ENCODE measurements at places on chromosomes 3 and 15.

GRCh38 chr15:84079885-84080777 lies 155.4 kb upstream of the GOLGA6L4 start:
- DNase-seq: peak; percentile 64

GRCh38 chr15:31304751-31305365 lies 21.8 kb upstream of the KLF13 start:
- no peak for DNase-seq

GRCh38 chr3:179563271-179563783 lies 601 bp downstream of the ACTL6A start:
- DNase-seq: no peak

DNA sequence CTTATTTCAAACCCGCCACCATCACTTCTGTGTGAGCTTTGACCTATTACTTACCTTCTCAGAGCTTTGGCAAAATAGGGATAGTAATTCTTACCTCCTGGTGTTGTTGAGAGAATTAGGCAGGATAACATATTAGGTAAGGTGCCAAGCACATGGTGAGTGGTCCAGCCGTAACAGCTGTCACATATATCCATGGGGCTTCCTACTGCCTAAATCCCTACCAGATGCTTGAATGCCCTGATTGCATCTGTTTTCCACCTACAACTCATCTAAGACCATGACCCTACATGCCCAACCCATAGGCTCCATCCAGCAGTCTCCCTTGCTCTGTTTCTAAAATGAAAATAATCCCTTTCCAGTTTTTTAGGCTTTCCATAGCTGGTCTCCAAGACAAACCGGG lies 162.3 kb upstream of the NR2E3 start:
- DNase-seq: no peak

- no peak for DNase-seq
These were observed 68.7 kb upstream of the SNRK start for GRCh38 chr3:43217633-43218032.

- no peak for DNase-seq
These were observed 22.7 kb upstream of the CTNNB1 start for GRCh38 chr3:41176596-41176995.

DNA sequence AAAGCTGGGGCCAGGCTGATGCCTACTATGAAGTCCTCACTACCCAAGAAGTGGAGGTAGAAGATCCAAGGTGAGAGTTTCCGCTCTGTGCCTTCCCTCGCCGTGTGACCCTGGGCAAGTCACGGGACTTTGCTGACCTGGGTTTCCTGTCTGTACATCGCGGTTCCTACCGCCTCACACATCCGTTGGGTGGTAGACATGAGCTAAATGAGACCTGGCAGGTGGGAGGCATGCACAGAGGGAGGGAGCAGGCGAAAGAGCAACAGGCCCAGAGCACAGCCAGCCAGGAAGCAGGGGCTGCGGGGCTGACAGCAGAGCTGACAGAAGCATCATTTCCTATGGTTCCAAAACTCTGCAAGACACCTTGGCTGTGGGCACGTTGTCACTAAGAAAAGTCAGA lies 157.3 kb upstream of the BHLHE40 start:
- peak; percentile 49 for DNase-seq

- DNase-seq: no peak
These were observed 77.1 kb upstream of the CACNA2D3 start for GRCh38 chr3:54045061-54045815.

- DNase-seq: no peak
These were observed 32.5 kb upstream of the SIN3A start for GRCh38 chr15:75483961-75484360.

DNA sequence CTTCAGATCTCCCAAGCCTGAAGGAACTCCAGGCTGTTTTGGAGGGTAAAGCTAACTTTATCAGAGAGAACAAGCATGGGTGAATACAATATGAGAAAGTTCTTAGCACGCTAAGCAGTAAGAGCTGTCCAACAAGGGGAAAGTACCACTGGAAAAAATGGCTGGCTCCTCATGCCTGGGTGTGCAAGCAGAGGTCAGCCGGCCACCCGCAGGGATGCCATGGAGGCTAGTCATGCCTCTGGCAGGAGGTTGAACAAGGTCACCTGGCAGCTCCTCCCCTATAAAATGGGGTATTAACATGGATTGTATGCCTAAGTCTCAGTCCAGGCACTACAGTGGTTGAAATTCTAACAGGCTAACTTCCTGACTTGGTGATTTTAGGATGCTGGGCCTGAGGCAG lies 75.4 kb upstream of the SLC6A1 start:
- DNase-seq: no peak

GRCh38 chr3:12879191-12879815 lies 37.9 kb upstream of the RPL32 start:
- no peak for DNase-seq

GRCh38 chr3:33006081-33006480 lies 54.6 kb downstream of the CCR4 start:
- no peak for DNase-seq

GRCh38 chr3:85572426-85572825 lies 613.6 kb downstream of the CADM2 start:
- no peak for DNase-seq

DNA sequence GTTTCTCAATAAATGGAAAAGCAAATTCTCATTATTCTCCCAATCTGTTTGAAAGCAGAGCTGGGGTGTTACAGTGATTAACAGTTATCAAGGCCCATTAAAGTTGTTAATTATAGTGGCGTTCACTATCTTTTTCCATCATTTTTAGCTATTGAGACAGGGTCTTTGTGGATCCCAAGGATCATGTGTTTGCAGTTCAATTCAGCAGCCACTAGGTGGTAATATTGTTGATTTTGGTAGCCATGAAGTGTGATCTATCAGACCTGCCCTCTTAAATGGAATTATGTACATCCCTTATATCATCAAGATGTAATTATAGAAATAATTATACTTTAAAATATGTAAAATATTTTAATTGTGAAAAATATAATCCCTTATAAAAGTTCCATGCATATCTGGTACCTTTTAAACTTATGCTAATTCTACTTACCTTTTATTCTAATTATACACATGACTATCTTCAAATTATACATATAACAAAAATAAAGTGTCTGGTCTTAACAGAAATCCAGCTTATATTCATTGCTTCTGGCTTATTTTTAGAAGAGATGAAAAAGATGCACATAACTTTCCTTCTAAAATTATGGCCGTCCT lies 126.4 kb downstream of the GREM1 start:
- DNase-seq: no peak

DNA sequence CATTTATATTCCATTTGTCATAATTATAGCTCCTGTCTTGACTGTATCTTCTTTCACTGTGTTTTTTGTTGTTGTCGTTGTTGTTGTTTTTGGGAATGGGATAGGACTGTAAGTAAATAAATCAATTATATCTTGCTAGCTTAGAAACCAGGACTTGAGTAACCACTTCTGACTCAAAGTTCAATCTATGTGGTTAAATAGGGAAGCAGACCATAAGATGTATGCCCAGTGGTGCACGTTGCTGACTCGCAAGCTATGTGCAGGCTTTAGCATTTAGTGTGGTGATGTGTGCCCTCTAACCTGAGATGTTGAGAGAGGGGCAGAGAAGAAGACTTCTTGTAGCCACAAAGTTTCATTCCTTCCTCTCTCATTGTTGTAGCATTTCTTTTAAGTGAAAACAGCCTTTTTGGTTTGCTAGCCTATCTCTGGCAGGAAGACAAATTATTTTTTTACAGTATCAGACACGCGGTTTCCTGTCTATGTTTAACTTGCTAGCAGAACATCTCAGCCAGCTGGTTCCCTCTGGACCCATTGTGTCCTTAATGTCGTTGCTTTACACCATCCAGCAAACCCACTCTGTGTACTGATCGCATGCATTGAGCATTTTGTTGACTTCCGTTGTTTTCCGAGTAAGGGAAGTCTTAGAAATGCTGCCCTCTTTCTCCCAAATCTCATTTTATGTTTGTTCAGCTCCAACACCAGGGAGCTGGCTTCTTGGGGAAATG lies 52.1 kb downstream of the TGFBR2 start:
- no peak for DNase-seq

- DNase-seq: no peak
These were observed 132.3 kb downstream of the STAC start for GRCh38 chr3:36512555-36512954.

- no peak for DNase-seq
These were observed 237.1 kb downstream of the EBLN2 start for GRCh38 chr3:73298243-73299183.

DNA sequence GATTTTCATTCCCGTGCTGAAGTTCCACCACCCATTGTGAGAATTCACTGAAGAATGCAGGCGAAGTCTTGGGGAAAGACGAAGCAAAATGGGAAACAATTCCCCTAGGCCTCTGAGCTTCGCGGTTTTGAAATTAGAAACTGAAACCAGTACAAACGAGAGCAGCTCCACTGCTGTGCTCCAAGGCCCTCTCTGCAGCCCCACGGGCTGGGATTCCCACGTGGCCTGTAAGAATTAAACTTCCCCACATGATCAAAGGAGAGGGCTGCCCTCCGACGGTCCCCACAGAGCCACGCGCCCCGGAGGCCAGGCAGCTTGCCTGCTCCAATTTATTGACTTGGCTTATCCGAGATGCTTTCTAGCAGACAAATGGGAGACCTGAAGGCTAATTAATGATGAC lies 144.0 kb downstream of the GREM1 start:
- DNase-seq: no peak

DNA sequence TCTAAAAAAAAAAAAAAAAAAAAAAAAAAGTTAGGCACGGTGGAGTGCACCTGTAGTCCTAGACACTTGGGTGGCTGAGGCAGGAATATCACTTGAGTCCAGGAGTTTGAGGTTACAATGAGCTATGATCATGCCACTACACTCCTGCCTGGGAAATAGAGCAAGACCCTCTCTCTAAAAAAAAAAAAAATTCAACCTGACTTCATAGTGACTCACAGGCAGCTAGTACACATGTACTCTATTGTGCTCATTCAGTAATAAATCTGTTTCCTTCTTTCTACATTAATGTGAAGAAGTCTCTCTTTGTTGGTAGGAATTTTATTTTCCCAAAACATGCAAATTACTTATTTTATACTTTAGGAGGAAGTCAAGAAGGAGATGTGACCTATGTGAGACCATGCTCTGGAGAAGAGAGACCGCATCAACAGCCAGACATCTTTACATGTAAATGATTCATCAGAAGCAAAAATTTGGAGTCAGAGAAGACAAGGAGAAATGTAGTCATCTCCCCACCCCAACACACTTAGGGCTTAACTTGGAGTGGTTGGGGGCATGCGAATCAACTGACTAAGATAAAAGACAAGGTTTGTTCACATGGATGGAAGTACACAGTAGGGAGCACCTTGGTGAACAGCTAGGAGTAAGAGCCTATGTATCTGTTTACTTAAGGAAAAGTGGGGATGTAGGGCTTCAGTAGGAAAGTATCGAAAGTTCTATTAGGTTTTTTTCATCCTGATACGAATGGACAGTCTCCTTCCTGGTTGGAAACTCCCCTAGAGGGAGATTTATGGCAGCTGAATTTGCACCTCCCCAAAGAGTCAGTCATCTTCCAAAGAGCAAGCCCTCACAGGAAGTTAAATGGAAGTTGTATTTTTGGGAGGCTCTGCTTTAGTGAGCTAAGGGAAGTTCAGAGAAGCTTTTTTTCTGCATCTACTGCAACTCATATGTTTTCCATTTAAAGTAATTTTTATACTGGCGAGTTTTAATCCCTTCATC lies 23.0 kb upstream of the NMD3 start:
- no peak for DNase-seq

- DNase-seq: no peak
These were observed 30.4 kb downstream of the TFRC start for GRCh38 chr3:196051282-196052076.

DNA sequence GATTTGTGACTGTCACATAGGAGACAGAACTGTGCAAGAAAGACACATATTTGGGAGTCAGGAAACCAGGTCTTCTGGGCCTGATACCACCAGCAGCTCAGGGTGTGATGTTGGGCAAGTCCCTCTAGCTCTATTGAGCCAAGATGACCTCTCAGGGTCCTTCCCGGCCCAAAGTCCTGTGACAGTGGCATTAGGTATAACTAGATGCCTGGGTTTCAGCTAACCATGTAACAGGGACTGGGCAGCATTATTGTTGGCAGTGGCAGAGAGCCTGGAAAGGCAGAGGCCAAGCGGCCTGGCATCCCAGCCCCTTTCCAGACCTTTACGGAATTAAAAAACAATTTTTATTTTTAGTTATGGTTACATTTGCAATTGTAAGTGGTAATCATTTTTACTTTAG lies 10.4 kb downstream of the LIMD1 start:
- DNase-seq: no peak

- no peak for DNase-seq
These were observed 3.2 kb upstream of the SIAH2 start for GRCh38 chr3:150765949-150766720.

DNA sequence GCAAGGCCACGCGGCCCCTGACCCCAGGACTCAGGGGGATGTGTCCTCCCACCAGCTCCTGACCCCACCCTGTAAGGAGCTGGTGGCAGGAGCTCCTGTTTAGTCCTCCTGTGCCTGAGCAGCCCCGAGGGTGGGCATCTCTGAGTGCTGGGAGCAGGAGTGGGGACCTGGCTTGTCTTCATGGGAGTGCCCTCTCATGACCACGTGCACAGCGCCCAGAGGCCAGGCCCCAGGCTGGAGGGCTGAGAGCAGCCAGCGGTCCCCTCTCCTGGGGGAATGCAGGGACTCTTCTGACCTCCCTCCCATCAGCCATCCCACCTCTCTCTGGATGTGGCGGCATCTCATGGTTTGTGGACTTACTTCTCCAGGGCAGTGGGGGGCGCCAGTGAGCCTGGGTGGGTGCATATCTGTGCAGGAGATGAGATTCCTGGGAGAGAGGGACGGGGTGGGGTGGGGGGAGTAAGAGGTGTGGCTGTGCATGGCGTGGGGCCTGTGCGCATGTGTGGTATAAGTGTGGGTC lies 205.6 kb downstream of the TBC1D2B start:
- DNase-seq: no peak

DNA sequence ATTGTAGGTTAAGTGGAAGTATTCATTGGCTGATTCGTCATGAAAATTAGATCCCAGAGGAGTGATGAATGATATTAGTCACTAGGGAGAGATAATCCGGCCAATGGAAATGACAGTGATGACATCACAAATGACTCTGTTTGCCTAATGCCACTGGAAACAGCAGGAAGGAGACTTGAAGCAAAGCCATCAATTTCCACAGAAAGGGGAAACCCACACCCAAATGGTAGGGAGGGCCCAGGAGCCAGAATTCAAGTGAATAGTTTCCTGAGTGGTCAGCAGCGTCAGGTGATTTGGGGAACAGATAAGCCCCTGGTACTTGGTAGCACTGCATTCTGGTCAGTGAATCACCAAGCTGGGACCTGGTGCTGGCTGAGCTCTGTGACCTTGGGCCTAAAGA lies 3.3 kb upstream of the ADAMTS9 start:
- DNase-seq: no peak

DNA sequence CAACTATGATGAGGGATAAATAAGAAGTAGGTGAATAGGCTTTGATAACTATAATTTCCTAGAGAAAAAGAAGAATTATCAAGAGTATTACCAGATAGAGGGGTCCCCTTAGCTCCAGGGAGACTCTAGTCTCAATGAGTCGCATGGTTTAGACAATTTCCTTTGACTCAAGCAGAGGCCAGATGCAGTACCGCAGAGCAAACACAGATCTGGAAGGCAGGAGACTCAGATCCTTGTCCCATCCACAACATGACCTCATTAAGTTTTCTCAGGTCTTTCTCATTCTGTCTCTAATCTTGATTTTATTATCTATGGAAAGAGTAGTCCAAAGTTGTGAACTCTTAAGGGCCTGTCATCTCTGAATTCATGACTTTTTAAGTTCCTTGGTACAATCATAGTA lies 987.9 kb downstream of the NTRK3 start:
- DNase-seq: no peak
